ENCODE measurements at places on chromosomes 7 and 10.

GRCh38 chr10:77699080-77699645 lies 61.6 kb upstream of the KCNMA1 start:
- no peak for DNase-seq

DNA sequence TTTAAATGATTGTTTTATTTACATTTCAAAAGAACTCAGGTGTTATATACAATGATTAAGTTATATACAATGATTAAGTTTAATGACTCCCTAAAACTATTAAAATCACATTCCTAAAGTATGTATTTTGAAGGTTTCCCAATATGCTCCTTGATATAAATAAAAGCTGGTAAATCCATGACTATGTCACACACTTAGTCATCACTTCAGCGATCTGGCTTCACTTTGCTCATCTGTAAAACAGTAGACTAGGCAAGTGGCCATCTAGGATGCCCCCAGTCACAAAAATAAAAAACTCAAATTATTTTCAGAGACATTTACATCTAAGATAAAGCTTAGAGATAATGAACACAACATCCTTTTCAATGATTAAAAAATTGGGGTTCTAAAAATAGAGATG lies 10.8 kb downstream of the ICA1 start:
- DNase-seq, result no peak

DNA sequence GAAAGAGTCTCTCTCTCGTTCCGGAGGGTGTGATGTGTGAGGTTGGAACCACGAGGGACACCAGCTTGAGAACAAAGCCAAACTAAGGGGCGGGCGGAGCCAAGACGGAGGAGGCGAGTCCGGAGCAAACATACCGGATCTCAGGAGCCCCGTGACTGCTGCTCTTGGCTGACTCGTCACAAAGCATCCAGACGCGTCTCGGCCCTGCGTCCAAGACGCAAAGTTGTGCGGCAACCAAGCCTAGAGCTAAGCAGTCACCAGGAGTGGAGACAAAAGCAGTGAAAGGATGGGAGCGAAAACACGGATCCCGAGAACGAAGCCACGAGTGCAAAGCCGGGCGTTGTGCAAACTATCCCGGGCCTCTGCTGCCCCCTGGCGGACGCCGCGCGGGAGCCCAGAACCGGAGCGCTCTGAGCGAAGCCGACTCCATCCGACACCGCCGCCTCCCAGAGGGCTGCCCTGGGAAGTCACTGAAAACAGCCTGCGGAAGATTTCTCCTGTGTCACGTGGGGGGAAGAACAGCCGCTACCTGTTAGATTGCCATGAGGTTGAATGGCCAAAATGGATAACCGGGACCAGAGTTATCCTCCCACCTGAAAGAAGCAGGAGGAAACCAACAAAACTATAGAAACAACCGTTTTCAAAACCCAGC lies 46.4 kb upstream of the TMEM72 start:
- peak; percentile 91 for DNase-seq

GRCh38 chr10:117312430-117312829 lies 62.8 kb downstream of the PDZD8 start:
- no peak for DNase-seq

GRCh38 chr10:72254813-72255568 lies 18.7 kb upstream of the DDIT4 start:
- DNase-seq, result peak; percentile 56

DNA sequence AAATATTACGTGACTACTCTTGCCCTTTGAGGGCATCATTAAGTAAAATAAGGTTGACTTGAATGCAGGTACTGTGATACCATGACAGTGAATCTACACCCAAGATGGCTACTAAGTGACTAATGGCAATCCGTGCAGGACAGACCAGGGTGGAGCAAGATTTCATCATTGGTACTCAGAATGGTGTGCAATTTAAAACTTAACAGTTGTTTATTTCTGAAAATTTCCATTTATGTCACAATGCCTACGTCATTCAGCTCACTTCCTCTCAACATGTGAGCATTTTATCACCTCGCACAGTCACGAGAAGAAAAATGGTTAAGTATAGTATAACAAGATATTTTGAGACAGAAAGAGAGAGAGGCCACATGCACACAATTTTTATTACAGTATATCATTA lies 50.3 kb upstream of the MET start:
- no peak for DNase-seq

DNA sequence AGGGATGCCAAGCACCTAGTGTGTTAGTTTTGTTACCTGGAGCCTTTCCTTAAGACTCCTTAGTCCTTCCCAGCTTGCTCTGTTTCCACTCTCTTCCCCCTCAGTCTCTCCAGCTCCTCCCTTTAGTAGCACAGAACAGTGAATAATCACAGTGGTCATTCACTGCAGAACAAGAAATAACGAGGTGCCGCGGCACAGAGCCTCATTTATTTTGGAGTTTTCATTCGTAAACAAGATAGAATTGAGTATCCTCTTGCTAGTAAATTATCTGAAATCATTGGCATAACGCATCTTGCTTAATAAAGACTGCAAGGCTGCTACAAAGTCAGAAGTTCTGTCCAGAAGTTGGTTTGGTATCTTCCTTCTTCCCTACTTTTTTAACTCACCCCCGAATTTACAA lies 129.3 kb upstream of the LANCL2 start:
- no peak for DNase-seq

- no peak for DNase-seq
These were observed 597.9 kb upstream of the DPP6 start for GRCh38 chr7:153454306-153454705.

DNA sequence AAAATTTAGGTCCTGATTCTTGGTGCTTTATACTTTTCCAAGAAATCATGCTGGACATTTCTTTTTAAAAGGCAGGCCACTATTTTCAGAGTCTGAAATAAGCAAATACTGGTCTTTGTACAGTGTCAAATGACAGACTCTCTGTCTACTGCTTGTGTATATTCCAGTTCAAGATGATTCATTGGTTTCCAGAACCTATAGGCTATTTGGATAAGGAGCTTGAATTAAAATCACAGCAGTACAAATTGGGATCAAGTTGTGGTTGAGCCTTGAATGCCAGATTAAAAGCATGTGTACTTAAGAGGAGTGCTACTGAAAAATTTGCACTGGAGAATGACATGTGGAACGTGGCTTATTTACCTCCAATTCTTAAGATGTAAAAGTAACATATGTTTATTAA lies 10.7 kb downstream of the KMT2E start:
- no peak for DNase-seq

DNA sequence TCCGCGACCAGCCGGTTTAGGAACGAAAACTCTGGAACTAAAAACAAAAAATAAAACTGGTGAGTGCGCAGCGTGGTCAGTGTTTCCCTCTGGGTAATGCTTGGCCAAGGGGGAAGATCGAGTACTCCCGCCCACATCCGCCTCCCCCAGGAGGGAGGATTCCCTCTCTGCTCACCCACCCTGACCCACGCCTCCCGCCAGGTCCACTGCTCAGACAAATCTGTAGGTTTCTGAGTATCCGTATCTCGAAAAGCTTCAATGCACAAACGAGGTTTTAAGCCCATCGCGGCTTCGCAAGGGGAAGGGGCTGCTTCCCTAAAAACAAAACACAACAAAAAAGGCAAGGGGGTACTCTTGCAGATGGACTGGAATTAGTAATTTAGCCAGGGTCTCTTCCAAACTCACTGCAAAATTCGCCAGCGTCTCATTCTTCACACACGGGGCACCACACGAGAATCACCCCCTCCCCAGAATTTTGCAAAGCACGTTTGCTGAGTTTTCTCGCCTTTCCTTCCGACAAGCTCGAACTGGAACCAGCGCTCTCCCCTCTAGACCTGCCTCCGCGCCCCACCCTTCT lies 75.2 kb downstream of the INSIG1 start:
- DNase-seq, result no peak
